ENCODE measurements at places on chromosomes 1 and 21.

GRCh38 chr1:8510041-8510823 is 192.3 kb downstream of the SLC45A1 start:
- DNase-seq, result peak; percentile 71

DNA sequence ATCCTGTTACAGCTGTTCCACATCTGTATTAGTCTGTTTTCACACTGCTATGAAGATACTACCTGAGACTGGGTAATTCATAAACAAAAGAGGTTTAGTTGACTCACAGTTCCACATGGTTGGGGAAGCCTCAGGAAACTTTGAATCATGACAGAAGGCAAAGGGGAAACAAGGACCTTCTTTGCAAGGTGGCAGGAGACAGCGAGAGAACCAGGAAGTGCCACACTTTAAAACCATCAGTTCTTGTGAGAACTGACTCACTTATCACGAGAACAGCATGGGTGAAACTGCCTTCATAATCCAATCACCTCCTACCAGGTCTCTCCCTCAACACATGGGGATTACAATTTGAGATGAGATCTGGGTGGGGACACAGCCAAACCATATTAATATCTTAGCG is 110.3 kb upstream of the TRABD2B start:
- no peak for DNase-seq

- DNase-seq, result no peak
These were observed 12.0 kb downstream of the F11R start for GRCh38 chr1:161008869-161009510.

GRCh38 chr1:225998560-225999226 is 450 bp downstream of the SDE2 start:
- no peak for DNase-seq

GRCh38 chr1:200624679-200625335 is 4.3 kb upstream of the KIF14 start:
- DNase-seq, result no peak

DNA sequence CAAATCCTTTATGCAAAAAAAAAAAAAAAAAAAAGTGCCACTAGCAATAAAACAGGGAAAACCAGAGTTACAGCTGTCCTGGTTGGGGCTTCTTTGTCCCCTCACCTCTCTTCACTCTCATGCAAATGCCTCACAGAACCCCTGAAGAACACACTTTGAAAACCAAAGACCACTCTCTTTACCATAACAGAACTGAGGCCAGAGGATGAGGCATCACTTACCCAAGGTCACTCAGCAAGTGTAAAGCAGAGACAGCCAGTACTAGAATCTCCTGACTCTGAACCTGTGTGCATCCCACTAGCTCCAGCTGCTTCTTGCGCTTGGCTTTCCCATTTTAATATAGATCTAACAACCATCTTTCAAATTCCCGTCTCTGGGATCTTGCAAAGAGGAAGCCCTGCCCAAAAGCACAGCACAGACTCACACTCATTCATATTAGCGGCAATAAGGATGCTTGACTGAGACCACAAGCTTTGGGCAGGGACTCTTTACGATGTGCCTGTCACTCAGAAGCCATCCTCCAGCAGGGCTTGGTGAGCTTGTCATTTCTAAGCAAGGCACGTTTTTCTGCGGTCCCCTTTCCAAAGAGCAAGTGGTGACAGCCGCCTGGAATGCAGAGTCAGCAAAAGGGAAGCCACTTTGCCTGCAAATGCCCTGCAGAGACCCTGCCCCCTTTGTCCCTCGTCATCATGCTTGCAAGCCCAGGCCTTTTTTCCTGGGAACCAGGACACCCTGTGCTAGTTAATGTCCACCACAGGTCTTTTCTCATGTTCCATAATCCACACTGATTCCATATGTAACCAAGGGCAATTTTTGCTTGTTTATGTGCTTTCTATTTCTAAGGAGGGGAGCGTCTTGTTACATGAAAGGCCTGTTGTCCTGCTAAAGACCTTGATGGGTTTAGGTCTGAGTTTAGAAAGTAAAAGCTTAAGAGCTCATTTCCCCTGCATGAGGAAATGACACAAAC is 76.5 kb upstream of the NFIA start:
- DNase-seq, result no peak

GRCh38 chr1:230215031-230215430 is 148.0 kb downstream of the GALNT2 start:
- DNase-seq, result no peak

DNA sequence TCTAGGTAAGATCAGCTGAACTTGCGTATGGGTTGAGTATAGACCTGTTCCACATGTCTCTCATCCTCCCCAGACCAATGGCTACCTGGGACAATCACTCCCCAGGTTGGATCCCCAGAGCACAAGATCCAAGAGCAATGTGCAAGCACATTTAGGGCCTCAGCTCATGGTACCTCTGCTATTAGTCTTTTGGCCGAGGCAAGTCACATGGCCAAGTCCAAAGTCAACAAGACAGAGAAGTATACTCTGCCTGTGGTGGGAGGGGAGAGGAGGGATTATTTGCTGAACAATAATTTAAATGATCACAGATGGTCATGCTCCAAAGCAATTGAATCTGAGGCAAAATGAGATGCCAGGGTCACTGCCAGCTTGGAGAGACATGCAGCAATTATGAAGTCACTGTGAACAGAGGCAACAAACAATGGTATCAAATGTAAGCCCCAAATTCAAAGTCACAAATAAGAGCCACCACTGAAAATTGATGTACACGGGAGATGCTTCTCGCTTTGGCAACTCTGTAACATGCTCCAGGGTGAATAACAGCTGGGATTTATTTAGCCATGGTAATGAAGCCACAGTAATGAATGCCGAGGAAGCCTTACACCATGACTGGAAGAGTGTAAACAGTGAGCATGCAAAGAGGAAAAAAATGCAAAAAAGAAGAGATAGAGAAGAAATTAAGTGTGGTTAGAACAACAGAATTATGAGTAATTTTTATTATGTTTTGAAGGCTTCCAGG is 149.1 kb downstream of the ZNF281 start:
- DNase-seq, result no peak

All from activated effector memory CD4-positive, alpha-beta T cell treated with anti-CD3 and anti-CD28 coated beads, Interleukin-2, amount 50 U/mL, for 16 hours (primary cell).